Kidney (tissue), 22 donors: ENCODE measurements at places on chromosomes 6 and 20. TPM values are rescaled to one million over a fixed set of nuclear protein-coding genes. Genes with fewer than 3 reads are reported as not detected.

The CAP2 gene
- 9.8 TPM for polyA plus RNA-seq

The BANF2 gene
- polyA plus RNA-seq = not detected

- no peak overlapping the region for H3K4me3 ChIP-seq
- H3K27ac ChIP-seq = no peak overlapping the region
- no peaks in the 10 kb centered on the region for H3K27me3 ChIP-seq
- no peaks in the 10 kb centered on the region for H3K36me3 ChIP-seq
- H3K4me1 ChIP-seq = peaks cover 8% of the 10 kb centered on the region
Measured at GRCh38 chr6:44667226-44667625, 279.7 kb downstream of the CDC5L start.

The OPN5 gene
- not detected for polyA plus RNA-seq
